ENCODE measurements at places on chromosomes 16 and 17.
A peak's percentile ranks its signal among the peaks of the same experiment; 100 is the strongest.

- DNase-seq: no peak
Observed at GRCh38 chr17:20033415-20033814, 24.3 kb downstream of the SPECC1 start.

DNA sequence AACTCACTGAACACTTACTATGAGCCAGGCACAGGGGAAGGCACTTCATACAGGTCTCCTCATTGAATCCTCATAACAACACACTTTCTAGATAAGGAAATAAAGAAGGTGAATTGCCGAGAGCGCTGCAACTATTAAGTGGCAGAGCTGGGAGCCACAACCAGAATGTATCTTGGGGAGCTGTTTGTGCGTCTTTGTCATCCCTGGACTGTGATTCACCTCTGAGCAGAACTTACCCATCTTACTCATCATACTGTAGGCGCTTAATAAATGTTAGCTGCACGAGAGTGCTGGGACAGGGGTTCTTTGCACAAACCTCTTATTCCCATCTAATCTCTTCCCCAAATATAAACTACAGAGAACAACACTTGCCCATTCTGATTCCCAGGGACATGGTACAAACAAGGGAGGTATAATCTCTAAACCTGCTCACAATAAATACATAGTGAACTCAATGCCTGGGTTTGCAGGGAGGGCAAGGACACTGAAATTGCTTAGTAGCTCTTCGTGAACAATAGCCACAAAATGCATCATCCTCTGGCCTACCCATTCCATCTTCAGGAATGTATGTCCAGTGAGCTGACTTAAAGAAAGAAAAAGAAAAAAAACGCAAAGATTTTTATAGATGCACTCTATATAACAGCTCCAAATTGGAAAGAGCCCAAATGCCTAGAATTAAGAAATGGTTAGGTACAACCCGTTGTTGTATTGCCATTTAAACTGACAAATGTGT lies 43.0 kb downstream of the MYO18A start:
- no peak for DNase-seq

GRCh38 chr17:75271955-75272847 lies 1.2 kb upstream of the MIF4GD start:
- no peak for DNase-seq

DNA sequence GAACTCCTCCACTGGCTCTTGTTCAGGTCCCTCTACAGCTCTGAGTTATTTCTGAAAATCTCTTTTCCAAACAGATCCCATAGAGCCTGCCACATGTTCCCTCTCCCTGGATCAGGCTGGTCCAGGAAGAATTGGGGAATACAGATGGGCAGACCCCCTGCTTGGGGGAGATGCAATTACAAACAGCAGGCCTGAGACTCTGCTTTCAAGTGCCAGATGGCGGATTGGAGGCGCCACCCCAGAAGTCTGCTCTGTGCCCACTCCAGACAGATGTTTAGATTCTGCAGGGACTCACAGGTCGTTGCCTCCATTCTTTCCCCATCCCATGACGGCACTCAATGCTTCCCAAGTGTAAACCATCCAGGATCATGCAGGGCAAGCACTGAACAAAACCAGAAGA lies 316.6 kb downstream of the SLC39A11 start:
- no peak for DNase-seq

DNA sequence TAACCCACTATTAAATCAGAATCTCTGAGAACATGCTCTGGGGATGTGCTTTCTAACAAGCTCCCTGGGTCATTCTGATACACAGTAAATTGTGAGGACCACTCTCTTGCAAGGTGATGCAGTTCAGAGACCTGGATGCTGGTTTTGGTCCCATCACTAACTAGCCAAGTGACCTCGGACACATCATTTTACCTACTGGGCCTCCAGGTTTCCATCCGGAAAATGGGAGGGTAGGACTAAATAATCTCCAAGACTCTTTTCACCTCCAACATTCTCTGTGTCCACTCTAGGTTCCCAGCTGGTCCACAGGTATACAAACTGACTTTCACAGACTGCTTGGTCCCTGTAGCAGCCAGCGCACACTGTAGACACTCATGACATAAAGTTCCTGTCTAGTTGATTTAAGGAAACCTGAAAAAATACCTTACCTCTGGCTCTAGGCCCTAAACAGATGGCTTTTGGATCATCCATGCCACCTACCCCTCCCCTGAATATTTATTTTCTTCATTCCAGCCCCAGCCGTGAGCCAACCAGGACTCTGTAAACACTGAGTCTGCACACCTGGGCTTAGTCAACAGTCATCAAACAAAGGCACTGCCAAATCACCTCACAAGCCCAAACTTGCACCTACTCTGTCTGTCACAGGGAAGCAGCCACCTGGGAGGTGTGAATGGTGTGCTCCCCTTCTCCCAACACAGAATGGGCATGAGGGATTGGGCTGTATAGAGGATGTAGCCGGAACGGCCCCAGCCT lies 51.3 kb upstream of the MRPS23 start:
- DNase-seq: no peak

- DNase-seq: no peak
Observed at GRCh38 chr16:73735018-73735417, 561.6 kb upstream of the PSMD7 start.

- peak; percentile 35 for DNase-seq
Observed at GRCh38 chr17:57735707-57736106, 9.4 kb downstream of the CCDC182 start.

GRCh38 chr16:47861999-47862398 lies 293.8 kb downstream of the ABCC12 start:
- DNase-seq: no peak

DNA sequence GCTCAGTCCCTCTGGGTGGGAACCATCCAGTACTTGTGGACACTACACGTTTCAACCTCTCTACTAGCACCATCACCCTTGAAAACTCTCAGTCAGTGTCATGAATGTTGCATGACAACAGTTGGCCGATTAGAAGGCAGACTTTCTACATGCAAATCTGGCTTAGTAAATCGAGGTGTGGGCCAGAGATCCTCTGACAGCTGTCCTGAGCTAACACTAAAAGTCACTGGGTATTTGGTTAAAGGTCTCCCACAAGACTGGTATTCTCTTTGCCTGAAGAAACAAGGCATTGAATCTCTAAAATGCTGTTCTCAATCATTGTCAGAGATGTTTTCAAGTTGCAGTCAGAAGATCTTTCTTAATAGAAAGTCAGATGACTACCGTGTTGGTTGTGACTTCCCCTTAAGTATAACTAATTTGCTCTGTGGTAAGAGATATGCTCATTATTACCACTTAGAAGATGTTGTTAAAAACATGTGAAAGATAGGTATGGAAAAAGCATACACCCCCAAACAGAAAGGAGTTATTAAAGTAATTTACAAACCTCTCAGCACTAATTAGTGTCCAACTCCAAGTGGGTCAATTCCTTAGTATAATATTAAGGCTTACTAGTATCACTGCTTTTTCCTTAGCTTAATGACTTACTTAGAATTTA lies 62.3 kb downstream of the WNT3 start:
- no peak for DNase-seq

GRCh38 chr17:81471818-81472456 lies 40.7 kb downstream of the ACTG1 start:
- peak; percentile 57 for DNase-seq

DNA sequence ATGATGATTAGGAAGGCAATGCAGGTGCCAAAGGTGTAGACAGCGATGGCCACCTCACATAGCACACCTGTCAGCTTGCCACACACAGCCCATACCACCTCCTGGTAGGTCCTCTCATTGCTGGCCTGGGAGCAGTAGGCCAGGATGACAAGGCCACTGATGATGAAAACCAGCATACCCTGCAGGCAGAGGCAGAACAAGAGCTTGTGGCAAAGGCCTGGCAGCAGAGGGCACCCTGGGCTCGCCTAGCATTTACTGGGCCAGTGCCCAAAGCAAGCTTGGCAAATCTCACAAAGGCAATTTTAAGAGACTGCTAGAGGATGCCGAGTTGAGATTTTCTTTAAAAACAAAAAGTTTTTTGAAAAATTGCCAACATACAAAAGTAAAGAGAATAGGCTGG lies 5.9 kb downstream of the SLC38A7 start:
- no peak for DNase-seq

DNA sequence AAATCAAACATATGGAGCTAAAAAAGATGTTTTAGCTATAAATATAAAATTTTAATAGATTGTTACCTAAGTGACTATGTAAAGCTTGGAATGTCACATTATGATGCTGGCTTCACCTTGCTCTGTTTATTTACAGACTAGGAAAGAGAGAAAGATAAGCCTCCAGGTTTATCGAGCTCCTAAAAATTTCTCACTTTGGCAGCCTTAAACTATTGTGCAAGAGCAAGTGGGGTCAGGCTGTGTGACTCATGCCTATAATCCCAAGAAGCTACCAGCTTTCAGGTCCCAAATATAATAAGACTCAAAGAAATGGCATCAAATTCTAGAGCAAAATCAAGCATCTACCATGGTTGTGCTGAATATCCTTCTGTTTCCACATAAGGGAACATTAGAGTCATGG lies 34.3 kb upstream of the PRSS54 start:
- DNase-seq: no peak

DNA sequence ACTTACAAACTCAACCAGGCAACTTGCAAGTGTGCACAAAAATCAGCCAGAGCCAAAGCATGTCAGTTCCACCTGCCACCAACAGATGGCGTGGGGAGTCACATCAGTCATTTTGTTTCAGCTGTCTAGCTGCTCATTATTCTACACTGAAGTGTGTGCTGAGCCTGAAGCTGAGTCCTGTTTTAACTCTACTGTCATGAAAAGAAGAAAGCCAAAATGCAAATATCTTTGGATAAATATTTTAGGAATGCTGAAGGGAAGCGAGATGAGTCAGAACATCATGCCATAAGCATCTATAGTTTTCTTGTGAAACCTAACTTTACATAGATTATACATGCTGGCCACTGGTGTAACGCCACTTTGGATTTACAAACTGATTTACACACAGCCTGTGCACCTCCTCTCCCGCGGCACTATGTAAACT lies 172.6 kb downstream of the CDK5R1 start:
- peak; percentile 56 for DNase-seq

Data from NT2/D1 (cell line).